GM23338 (cell line): ENCODE measurements at places on chromosomes 6 and 20. TPM values are rescaled to one million over a fixed set of nuclear protein-coding genes. Genes with fewer than 3 reads are reported as not detected.

GRCh38 chr20:49419785-49420184 is 62.7 kb downstream of the KCNB1 start:
- peaks cover 5% of the 10 kb centered on the region; the same call in 1 of the 2 replicates for H3K4me1 ChIP-seq
- no peak for DNase-seq
- no peaks in the 10 kb centered on the region for H3K36me3 ChIP-seq
- H3K27ac ChIP-seq = no peak overlapping the region

GRCh38 chr6:82902290-82902689 is 163.4 kb downstream of the UBE3D start:
- no peak for DNase-seq
- no peaks in the 10 kb centered on the region for H3K4me1 ChIP-seq
- H3K27me3 ChIP-seq = no peaks in the 10 kb centered on the region
- no peaks in the 10 kb centered on the region for H3K36me3 ChIP-seq
- no peak overlapping the region for H3K27ac ChIP-seq

- no peaks in the 10 kb centered on the region for H3K36me3 ChIP-seq
- no peaks in the 10 kb centered on the region for H3K27me3 ChIP-seq
- no peak overlapping the region for H3K4me3 ChIP-seq
- no peak overlapping the region for H3K27ac ChIP-seq
- DNase-seq = no peak
These were observed 46.9 kb upstream of the NAA20 start for GRCh38 chr20:19970256-19970765.

GRCh38 chr6:15375018-15375417 is 129.1 kb downstream of the JARID2 start:
- peaks cover 95% of the 10 kb centered on the region for H3K4me1 ChIP-seq
- DNase-seq = no peak
- H3K27ac ChIP-seq = peak overlapping the region; percentile 76; the same call in 1 of the 2 replicates
- no peak overlapping the region for H3K4me3 ChIP-seq
- H3K27me3 ChIP-seq = no peaks in the 10 kb centered on the region

DNA sequence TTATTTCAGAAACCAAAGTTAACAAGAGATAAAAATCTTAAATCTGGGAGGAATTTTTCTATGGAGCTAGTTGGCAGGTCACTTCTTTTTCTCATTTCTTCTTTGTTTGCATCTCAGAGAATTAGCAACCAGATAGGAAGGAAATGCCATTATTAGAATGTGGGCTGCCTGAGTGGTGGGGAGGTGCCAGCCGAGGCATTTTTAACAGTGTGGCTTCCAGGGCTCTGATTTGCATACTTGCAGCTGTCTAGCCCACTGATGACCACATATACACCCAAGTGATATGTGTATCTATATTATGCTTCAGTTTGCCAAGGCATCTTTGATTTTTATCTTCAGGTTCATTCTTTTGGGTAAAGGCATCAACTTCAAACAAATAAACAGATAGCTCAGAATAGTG is 206.7 kb downstream of the CLIC5 start:
- H3K36me3 ChIP-seq = no peaks in the 10 kb centered on the region; the same call in 1 of the 2 replicates
- H3K4me1 ChIP-seq = no peaks in the 10 kb centered on the region; the same call in 1 of the 2 replicates
- H3K4me3 ChIP-seq = no peak overlapping the region
- H3K27me3 ChIP-seq = no peaks in the 10 kb centered on the region
- no peak for DNase-seq

The DEFB132 gene
- not detected in 2 replicates for polyA plus RNA-seq

The CCN6 gene
- polyA plus RNA-seq = 0.65 and 0.73 TPM in 2 replicates
